ENCODE measurements at places on chromosomes 6 and 20.

DNA sequence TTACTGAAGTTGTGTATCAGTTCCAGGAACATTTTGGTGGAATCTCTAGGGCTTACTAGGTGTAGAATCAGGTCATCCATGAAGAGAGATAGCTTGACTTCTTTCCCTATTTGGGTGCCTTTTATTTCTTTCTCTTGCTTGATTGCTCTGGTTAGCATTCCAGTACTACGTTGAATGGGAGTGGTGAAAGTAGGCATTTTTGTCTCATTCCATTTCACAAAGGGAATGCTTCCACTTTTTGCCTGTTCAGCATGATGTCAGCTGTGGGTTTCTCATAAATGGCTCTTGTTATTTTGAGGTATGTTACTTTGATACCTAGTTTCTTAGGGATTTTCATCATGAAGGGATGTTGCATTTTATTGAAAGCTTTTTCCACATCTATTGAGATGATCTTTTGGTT is 195.3 kb downstream of the MOXD1 start:
- no peak for DNase-seq

DNA sequence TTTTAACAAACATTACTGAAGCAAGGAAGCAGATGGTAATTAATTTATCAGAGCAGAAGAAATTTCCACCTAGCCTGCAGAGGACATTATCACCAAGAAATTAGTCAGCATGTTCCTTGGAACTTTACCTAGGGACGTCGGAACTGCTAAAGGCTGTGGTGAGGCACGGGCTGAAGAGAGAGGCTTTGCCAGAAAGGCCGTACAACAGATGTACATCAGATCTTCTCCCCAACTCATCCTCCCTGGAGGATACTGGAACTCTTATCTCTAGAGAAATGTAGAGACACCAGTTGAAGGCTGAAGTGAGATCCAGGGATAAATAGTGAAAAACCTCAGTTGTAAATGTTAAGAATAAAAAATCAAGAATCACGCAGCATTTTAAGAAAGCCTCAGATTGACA is 257.1 kb downstream of the SAMD5 start:
- DNase-seq, result no peak

GRCh38 chr20:9286501-9287461 is 217.9 kb downstream of the PLCB4 start:
- DNase-seq, result no peak

- no peak for DNase-seq
Observed at GRCh38 chr6:144730088-144730645, 445.0 kb downstream of the UTRN start.

- no peak for DNase-seq
Observed at GRCh38 chr6:37155394-37156312, 14.3 kb upstream of the PIM1 start.

DNA sequence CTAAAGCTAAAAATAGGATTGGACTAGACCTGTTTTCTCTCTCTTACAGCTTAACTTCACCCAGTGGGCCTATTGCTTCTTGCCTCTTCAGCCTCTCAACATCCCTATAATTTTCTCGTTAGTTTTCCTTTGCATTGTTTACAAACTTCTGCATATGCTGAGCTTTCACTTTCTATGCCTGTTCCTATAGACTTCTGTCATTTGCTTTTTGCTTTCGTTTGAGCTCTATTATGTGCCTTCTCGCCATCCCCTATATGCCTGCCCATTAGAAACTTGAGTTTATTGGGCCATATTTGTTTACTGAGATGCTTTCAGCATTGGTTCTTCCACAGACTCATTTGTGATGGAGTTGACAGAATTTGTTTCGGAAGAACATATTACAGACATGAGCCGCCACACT is 40.9 kb downstream of the NCOA7 start:
- no peak for DNase-seq

- DNase-seq, result no peak
Observed at GRCh38 chr6:90098627-90099026, 198.0 kb downstream of the BACH2 start.

DNA sequence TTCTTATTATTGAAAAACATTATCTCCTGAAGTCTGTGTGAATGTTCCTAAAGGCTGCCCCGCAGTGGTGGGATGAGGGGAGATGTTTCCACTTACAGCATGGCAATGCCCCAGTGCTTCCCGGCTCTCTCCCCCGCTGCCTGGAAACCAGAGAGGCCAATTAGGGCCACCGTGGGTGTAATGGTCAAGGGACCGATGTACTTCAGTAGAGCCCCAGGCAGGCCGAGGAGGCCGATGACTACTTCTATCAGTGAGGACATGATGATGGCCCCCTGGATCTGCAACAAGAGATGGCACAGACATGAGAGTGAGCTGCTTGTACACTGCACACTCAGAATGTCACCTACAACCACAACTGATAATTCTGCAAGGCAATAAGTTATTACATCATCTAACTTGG is 117.8 kb downstream of the SLC23A2 start:
- DNase-seq, result no peak

DNA sequence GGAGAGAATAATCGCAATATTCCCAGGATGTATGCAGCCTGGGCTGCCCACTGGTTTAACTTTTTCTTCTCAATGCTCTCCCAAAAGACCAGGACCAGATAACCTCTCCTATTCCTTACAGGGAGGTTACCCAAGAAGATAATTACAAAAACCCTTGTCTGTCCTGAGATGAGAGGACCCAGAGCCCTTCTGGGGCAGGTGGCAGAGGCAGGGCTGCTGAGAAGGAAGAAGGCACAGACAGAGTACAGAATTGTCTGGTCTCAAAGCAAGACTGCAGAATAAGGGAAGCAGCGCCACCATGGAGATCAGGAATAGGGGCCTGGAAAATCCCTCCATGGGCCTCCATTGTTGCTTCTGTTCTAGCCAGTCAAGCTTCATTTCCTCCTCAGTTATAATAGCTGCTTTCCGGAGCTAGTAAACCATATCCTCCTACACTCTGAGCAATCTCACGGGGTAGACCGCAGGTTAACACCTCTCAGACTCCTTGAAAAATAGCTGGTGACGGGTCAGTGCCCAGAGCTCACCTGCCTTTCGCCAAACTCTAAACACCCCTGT is 463 bp upstream of the HLA-DMB start:
- peak; percentile 68 for DNase-seq

DNA sequence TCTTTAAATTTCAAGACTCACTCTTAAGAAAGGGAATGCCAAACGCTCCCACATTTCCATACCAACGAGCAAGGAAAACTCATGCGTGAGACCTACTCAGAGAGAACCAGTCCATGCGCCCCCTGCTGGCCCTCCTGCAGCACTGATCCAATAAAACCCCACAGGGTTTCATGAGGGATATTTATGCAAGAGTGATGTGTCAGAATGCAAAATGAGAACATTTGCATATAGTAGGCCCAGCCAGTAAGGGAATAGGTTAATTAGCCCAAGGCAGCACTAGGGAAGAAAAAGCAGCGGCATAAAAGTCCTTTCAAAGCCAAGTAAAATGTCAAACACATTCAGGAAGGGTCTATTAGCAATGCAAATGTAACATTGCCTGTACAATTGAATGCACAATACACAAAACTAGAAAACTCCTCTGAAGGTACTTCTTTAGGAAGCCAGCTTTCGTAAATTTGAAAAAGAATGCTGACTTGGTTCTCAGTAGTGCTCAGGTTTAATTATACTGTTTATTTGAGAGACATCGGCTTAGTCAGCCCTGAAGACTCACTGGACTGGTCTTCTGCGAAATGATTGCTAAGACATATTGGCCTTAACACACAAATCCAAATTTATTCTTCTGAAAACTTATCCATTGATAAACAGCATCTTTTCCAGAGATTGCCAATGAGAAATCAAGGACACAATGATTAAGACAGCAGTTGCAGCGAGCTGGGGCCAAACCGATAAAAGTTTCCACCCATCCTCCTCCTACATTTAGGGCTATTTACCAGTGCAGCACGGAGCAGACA is 93.2 kb downstream of the GMPR start:
- peak; percentile 65 for DNase-seq

DNA sequence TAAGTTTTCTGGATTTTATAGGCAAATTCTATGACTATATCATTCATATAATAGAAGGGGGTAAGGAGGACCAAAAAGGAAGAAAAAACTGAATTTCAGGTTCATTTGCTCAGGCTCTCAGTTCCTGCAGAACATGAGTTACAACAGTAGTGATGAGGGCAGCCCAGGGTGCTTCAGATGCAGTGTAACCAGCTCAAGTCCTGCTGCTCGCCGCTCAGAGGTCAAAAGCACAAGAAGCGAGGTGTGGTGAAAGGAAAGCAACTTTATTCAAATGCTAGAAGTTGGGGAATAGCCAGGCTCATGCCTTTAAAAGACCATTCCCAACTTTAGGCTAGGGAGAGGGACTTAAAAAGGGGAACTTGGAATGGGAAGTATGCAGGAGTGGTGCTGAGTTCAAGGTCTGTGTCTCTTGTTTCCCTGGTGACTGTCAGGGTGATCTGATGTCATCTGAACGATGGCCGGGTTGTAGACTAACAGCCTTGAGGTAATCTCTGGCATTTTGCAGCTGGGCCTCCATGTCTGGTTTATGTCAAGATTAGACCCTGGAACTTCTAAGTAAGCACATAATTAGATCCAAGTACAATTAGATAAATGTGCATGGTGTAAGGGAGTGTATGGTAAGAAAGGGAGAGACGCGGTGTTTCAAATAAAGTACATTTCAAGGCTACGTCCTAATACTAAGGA is 14.5 kb upstream of the SEC63 start:
- DNase-seq, result no peak

DNA sequence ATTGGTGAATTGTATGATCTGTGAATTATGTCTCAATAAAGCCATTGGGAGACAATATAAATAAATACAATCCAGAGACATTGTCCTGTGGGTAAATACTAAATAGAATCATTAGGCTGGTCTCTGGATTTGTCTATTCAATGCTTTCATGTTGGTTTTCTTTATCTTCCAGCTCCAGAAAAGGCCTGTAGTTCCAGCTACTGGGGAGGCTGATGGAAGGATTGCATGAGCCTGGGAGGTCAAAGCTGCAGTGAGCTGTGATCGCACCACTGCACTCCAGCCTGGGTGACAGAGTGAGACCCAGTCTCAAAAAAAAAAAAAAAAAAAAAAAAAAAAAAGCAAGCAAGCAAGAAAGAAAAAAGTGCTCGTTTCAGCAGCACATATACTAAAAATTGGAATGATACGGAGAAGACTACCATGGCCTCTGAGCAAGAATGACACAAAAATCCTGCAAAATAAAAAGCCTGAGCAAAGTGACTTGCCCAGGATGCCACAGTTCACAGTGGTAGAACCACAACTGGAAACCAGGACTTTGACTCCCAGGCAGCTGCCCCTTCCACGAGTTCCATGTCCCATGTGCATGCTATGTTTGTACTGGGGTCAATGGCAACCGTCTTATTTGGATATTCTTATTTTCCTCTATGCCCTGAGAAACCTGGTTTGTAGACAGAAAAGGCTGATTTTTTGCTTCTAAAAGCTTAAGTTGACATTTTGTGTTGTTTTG is 33.6 kb upstream of the GMPR start:
- DNase-seq, result no peak

GRCh38 chr6:33857932-33858475 is 54.2 kb upstream of the MLN start:
- DNase-seq, result no peak

GRCh38 chr6:20211037-20211940 is 980 bp downstream of the MBOAT1 start:
- peak; percentile 42 for DNase-seq

GRCh38 chr6:146961831-146962230 is 242.4 kb upstream of the STXBP5 start:
- no peak for DNase-seq

GRCh38 chr20:33415948-33416347 is 14.6 kb upstream of the CDK5RAP1 start:
- no peak for DNase-seq

- no peak for DNase-seq
Observed at GRCh38 chr6:87312860-87313259, 9.5 kb upstream of the SMIM8 start.

DNA sequence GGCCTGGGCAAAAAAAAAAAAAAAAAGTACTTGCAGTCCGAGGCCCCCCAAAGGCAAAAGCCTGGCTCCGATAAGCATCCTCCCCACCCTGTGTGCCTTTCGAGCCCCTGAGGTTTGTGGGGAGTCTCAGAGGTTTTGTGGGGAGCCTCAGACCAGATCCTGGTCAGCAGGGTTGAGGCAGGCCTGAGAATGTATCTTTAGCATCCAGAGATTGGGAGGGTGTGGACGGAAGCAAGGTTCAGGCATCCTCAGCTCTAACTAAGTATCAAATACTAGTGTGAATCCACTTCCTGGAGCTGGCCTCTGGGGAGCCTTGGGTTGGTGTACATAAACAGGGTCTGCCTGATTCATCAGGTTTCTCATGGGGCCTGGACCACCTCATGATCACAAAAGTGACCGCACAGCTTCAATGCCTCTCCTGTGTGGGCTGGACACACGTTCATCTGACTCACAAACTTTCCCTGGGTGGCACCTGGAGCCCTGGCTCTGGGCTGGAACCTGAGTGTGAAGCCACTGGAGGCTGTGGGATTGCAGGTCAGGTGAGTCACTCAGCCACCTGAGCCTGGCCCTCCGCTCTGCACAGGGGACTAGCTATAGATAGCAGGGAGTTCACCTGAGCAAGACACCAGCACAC is 24.4 kb downstream of the PCMTD2 start:
- DNase-seq, result no peak

GRCh38 chr20:32598606-32599005 is 13.5 kb upstream of the NOL4L start:
- no peak for DNase-seq

GRCh38 chr20:6157345-6157744 is 34.5 kb upstream of the FERMT1 start:
- DNase-seq, result no peak

DNA sequence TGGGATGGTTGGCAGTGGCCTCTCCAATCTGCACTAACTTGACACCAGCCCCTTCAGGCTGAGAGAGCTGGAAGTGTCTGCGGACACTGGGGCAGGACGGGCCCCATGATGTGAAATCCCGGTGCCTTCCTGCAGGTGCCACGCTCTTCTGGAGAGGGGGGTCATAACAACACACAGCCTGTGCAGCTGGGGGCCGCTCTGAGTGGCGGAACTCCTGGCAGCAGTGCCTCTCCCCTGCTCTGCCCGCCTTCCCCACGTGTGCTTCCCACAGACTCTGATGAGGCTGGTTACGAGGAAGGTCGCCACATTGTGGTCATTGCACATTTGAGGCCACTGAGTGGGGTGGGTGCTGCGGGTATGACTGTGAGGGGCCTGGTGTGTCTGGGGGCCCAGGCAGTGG is 145.2 kb downstream of the DTNBP1 start:
- no peak for DNase-seq

GRCh38 chr6:91063362-91063761 is 476.5 kb upstream of the MAP3K7 start:
- no peak for DNase-seq

GRCh38 chr6:136290410-136291010 is 864 bp upstream of the BCLAF1 start:
- peak; percentile 89 for DNase-seq

GRCh38 chr6:30687659-30688431 is 1.4 kb upstream of the PPP1R18 start:
- DNase-seq, result no peak

Data from endothelial cell of umbilical vein (primary cell).